ENCODE measurements at places on chromosomes 4 and X.
A peak's percentile ranks its signal among the peaks of the same experiment; 100 is the strongest.

- no peak for DNase-seq
Observed at GRCh38 chrX:131958724-131959123, 64.4 kb upstream of the STK26 start.

DNA sequence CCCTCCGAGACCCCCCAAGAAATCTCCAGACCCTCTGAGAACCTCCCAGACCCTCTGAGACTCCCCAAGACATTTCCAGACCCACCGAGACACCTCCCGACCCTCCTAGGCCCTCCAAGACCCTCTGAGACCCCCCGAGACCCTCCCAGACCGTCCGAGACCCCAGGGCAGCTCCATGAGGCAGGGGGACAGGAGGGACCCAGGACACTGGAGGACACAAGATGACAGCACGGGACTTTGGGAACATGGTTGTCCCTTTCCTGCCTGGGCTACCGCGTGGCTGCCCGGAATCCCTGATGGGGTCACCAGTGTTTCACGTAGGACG lies 10.3 kb downstream of the CTBP1 start:
- DNase-seq = no peak

- DNase-seq = peak; percentile 26
Observed at GRCh38 chrX:153934762-153935325, at the start of gene NAA10. NAA10 (minus strand) TSS chrX:153935037; CDS start chrX:153934904, 133 bp downstream.

GRCh38 chrX:1105671-1106419 lies 106.6 kb downstream of the CRLF2 start:
- DNase-seq = no peak

DNA sequence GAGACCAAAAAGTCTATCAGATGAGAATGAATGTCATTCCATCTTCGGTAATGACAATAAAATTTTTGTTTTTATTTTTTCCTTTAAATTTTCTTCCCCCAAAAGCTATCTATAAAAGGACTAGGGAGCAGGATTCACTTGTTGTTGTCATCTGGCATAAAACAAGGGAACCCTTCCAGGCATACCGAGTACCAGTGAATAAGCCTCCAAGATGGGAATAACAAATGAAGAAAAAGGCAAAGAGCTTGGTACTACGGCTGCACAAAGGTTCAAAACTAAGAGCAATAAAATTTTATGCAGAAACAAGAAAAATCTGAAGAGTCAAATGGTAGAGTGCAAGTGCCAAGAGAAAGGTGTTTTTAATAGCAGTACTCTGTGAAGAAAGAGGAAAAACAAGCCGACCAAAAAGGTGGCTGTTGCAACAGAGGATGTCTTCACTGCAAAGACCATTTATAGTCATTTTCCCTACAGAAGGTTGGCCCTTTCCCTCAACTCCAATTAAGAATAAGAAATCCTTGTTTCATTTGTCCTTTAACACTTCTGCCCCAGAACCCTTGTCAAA lies 25.8 kb downstream of the PPP3CA start:
- DNase-seq = no peak

- DNase-seq = no peak
Observed at GRCh38 chrX:101383679-101384205, 2.2 kb downstream of the BTK start.

DNA sequence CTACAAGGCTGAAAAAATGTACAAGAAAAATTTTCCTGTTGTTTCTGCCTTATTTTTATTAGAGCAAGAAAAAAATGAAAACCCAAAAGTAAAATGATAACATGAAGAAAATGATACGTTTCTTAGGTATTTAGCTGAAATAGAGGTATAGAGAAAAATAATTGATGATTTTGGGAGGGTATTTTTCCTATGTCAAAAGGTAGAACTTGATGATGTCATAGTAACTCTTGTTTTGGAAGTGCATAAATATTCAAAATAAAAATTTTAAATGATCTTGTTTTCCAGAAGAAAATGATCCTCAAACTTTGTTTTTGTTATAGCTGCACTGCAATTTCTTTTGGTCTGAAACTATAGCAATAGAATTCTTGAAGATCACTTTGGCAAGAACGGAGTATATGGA lies 608.8 kb upstream of the BOD1L1 start:
- no peak for DNase-seq

DNA sequence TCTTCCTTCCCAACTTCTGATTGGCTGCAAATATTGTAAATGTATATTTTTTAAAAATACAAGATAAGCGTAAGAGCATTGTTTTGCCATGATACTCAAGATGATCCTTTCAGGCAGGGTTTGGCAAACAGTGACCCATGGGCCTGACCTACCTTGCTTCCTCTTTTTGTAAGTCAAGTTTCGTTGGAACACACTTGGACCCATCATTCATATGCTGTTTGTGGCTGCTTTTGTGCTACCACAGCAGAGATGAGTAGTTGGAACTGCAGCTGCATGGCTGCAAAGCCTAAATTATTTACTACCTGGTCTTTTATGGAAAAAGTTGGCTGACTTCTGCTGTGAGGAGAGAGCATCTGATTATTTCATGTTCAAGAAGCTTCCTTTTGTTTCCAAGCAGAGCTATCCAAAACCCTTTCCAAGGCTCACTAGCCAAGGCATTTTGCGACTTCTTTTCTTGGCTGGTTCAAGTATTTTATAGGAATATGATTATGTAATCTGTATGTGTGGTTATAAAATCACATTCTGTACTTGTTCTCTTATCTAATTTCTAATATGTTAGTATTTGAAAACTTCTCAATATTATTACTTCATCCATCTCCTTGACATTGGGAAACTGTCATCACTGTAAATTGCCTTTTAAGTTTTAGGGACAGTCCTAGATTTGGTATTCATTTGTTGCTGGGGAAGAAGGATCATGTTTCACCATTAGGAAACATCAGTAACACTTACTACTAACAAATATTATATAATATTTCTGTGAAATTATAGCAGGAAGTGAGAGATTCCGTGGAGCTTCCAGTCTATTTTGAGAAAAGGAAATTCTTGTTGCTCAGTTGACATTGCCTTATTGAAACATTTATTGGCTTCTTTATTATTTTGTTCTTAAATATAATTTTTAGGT lies 109.2 kb downstream of the ARHGAP10 start:
- DNase-seq = no peak

DNA sequence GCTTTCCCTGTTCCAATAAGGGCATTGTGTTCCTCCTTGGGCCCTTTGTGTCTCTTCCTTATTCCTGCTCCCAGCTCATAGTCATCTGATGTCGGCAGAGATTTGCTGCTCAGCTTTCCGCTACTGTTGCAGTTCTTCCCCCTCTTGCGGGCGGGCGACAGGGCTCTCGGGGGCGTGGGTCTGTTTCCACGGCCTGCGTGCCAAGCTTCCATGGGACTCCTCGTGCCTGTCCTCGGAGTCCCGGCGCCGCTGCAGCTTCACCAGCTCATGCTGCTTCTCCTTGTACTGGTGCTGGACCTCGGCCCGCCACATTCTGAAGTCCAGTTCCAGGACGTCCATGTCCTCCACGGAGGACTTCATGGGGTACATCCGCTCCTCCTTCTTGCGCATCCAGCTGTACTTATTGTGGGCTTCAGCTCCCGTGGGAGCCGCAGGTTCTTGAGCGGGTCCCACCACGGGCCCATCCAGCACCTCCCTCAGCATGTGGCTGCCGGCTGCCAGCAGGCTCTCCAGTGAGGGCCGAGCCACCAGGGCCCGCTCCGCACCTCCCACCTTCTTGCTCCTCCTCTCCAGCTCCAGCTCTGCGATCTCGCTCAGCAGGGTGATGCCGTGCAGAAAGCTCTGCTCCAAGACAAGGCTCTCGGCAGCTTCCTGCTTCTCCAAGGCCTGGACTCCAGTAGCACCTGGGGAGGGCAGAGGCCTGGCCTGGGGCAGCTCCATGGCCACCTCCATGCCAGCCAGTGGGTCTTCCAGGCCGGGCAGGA lies 74.1 kb upstream of the UCP1 start:
- DNase-seq = no peak

- no peak for DNase-seq
Observed at GRCh38 chr4:4618847-4619246, 77.0 kb upstream of the STX18 start.

DNA sequence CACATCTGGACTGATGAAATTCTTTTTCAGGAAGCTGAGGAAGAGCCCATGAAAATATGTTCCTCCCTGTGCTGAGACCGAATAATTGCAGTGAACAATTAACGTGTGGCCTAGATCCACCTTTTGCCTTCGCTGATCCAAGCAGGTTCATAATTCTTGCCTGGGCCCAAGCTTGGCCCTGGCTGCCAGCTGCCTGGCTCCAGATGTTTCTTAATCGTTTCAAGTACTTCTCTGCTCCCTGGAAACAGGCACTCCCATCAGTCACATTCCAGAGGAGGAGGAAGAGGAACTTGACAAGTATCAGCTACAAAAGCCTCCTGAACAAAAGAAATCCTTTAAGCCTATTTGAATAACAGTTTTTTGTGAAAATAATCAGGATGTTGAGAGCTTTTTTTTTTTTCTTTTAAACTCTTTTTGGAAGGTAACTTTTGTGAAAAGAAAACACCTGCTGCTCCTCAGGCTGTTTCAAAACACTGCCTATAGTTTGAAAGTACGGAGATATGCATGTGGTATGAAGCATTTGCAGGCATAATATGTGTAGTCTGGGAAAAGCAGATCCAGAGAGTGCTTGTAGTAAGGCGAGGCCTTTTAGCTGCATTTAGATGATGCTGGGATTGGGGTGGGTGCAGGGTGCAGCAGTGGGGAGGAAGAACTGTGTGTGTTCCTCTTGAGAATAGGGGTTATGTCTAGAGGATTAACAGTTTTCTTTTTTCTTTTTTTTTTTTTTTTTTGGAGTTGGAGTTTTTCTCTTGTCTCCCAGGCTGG lies 154.4 kb downstream of the PTTG2 start:
- DNase-seq = no peak

DNA sequence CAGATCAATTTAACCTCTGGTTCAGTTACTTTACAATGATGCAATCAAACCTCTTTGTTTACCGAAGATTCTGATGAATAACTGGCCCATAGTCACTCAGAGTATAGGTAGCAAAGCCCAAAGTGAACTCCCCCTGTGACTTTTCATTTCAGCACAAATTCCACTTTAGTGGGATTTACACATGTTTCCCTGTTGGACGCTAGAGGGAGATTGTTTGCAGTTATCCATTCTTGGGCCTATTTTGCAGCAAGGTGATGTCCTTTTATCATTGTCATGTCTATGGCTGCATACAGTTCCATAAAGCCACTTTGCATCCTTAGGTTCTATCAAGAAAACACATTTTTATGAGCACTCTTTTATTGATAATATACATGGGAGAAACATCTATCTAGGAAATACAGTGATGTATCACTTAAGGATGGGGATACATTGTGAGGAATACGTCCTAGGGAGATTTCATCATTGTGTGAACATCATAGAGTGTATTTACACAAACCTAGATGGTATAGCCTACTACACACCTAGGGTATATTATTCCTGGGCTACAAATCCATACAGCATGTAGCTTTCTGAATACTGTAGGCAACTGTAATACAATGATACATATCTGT lies 14.5 kb upstream of the DKK2 start:
- DNase-seq = peak; percentile 36

DNA sequence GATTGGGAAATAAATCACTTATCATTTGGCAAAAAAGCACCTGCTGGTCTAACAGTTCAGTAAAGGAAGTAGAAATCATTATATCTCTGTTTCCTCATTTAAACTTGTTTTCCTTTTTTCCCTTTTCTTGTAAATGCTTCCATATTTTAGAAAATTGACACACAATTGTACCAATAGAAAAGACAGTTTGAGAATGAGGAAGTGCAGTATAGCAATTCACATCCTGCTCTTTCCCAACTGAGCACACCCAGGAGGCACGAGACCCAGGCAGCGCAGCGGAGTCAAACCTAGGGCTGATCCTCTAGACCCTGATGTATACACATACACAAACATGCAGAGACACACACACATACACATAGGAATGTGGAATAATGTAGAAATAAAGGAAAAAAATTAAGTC lies 74.8 kb upstream of the PACRGL start:
- DNase-seq = no peak

- no peak for DNase-seq
Observed at GRCh38 chr4:143700416-143701352, at the start of gene FREM3. FREM3 (minus strand) TSS chr4:143700675; CDS start chr4:143700675, 0 bp downstream.

DNA sequence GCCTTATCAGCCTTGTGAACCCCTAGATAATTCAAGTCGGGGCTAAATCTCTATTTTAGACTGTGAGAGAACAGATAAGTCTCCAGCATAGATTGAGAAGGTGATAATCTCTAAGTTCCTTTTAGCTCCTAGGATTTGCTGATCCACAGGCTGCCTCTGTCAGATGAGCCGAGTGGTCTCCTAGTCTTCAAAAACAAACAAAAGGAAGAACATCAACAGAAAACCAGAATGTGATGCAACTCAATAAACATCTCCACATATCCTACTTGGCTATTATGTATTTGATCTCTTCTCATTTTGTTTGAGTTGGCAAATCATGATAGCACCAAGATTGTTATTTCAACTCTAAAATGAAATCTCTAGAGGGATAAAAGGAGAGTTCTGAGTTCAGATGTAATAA lies 88.4 kb upstream of the SLC7A11 start:
- DNase-seq = no peak

- no peak for DNase-seq
Observed at GRCh38 chr4:156642161-156642560, 329.4 kb downstream of the PDGFC start.
